ENCODE measurements at places on chromosomes 12 and 14.

DNA sequence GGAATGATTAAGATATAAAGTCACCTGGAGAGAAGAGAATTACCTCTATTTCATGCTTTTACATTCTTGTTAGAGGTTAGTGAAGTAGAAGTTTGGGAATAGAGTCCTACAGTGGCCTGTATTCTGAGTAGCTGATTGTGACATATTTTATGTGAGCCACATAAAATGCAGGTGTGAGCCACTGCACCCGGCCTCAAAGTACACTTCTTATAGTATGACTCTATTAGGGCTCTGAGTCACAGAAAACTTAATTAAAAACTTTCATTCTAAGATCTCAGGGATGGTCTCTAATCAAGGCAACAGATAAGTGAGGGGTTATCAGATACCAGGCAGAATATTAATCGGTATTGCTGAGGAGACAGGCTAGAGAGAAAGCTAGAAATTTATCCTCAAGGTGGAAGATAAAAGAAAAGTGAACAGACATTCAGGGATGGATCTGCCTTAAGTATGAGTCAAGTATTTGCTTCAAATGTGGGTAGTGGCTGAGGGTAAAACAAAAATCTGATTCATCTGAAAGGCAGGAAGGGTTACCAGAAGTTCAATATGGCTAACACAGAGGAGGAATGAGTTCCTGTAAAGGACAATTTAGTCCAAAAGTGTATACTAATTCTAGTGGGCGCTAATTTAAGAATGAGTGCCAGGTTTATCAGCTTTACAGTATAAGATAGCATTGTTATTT, 5.5 kb upstream of the G2E3 start:
- no peak for DNase-seq

DNA sequence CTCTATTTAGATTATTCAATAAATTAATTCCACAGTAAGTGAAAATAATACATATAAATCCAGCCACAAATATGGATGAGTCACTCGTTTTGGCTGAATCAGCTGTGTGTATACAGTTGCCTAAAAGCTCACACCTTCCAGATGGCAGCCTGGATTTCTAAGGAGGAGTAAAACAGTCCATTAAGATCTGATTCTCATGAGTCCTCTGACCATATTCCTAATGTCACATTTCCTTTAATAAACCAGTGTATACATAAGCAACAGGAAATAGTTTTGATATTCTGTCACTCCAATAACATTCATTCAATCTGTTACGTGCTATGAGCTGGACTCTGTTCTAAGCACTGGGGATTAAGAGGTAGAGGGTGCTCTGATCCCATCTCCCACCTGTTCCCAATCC, 21.8 kb downstream of the MDM1 start:
- no peak for DNase-seq

DNA sequence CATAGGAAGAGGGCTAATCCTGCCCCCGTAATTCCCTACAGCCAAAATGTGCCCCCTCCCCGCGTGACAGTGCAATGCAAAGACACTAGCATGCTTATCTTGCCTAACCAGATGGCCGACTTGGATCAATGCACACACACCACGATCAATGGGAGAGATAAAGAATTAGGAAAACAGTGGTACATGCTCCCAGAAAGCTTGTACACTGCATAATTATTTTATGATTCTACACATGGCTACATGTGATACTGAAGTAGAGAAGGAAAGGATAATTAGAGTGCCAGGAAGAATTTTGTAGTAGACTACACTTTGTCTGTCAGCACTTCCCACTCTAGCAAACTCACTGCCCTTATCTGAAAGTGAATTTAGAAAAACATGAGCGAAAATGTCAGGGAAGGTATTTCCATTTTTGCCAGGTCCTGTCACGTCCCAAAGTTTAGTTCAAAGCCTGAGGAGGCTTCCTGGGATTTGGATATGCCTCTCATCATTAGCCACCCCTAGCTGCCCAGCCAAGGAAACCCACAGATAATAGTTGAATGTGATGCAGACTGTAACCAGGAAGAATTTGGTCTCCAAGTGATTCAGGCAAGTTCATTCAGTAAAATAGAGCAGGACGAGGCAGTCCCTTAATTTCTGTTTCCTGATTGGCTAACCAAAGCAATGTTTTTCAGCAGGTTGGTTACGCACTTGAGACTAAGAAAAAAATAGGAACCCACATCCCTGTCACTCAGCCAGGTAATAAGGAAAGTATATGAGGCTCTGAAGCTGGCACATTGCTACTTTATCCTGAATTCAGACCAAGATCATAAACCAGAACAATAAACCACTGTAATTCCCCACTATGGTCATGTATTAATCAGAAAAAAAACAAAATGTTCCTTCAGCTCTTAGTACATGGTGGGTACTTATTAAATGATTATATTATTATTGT, 199.6 kb upstream of the OTX2 start:
- DNase-seq = peak; percentile 61

GRCh38 chr12:95634622-95635621, 83.6 kb upstream of the USP44 start:
- no peak for DNase-seq

DNA sequence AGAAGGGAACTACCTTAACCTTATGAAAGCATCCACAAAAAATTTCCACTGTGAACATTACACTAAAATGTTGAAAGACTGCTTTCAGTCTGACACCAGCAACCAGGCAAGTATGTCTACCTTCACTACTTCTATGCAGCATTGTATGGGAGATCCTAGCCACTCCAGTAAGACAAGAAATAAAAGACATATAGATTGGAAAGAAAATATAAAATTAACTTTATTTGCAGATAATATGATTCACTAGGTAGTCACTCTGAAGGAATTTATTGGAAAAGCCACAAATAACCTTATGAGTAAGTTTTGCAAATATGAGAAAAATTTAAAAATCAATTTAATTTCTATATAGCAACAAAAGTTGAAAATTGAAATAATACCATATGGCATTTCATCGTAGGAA, 172.0 kb downstream of the RERGL start:
- DNase-seq = no peak

GRCh38 chr12:9760120-9760519, 581 bp downstream of the CD69 start:
- peak; percentile 68 for DNase-seq

Data from KBM-7 (cell line).